T-cell (primary cell): ENCODE measurements at places on chromosomes 5 and 9.

DNA sequence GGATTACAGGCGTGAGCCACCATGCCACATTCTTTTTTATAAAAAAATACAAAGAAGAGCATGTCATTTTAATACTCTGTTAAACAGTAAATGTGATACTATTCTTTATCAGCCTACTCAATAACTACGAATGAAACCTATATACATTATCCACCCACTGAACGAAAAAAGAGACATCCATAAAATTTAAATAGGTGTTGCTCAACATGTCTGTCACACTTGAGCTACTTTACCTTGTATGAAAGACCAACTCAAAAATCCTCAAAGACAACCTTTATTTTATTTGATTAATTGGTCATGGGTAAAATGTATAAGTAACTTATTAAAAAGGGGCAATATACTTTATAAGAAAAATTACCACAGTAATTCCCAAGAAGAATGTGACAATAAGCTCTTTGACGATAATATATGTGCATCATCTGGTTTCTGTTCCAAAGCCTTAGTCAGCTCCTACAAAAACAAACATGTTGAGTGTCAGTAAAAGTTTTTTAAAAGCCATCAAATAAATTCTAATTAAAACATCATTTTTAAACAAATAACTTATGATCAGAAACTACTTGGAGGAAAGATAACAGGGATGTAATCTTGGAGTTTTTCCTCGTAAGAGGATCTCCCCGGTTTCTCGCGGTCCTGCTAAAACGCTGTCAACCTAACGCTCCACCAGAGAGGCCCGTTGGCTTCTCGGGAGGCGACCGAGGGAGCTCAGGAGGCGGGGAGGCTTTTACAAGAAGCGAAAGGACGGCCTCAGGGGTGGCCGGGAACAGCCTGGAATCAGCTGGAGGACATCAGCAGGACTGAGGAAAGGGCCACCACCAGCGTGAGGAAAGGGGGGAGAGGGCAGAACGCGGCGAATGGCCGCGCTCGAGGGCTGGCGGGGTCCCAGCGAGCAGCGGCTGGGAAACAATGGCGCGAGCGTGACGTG, 13.5 kb upstream of the ANKRD18B start:
- peak; percentile 7 for DNase-seq

DNA sequence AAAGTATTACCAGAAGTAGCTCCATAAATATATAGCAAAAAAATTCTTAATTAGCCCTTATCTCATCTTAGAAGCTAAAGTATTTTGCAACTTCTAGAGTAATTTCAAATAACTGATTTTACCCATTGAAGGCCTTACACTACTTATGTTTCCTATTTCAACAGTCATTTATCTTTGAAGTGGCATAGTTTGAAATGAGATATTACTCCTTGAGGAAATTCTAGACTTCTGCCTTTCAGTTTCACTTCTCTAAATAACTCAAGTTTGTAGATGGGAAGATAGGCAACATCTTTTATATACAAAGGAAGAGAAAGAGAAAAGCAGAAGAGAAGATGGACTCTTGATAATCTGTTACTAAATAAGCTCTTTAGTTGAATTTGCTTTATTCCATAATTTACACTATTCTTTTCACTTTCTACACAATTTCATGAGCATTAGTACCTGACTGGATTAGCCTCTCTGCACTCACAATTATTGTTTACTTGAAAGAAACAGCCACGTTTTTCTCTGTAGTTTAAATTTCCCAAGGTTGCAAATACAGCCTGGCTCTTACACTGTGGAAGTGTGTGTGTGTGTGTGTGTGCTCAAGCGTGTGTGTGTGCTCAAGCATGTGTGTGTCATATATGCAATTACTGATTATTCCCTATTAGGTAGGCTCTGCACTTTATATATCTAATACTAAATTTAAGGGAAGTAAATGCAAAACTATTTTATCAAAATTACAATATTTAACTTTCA, 60.6 kb upstream of the EMB start:
- no peak for DNase-seq

- DNase-seq, result no peak
These were observed 107.3 kb upstream of the SARDH start for GRCh38 chr9:133845440-133845839.

- DNase-seq, result no peak
These were observed 408.7 kb downstream of the ARHGEF28 start for GRCh38 chr5:74034733-74035132.

GRCh38 chr9:1918622-1919021, 96.5 kb upstream of the SMARCA2 start:
- no peak for DNase-seq

GRCh38 chr5:1465966-1466471, 20.8 kb upstream of the SLC6A3 start:
- no peak for DNase-seq

- DNase-seq, result no peak
These were observed 358.2 kb upstream of the DMAC1 start for GRCh38 chr9:8157683-8158324.
